Stimulated activated naive CD8-positive, alpha-beta T cell treated with anti-CD3 and anti-CD28 coated beads, Interleukin-15, amount 100 ng/mL, for 72 hours (primary cell): ENCODE measurements at places on chromosomes 6 and 20.

GRCh38 chr20:57088436-57088835, 178.0 kb downstream of the BMP7 start:
- no peak for DNase-seq

- no peak for DNase-seq
Observed at GRCh38 chr20:31827059-31827458, 7.9 kb downstream of the MYLK2 start.

- no peak for DNase-seq
Observed at GRCh38 chr20:46122071-46122470, 4.0 kb downstream of the CD40 start.

DNA sequence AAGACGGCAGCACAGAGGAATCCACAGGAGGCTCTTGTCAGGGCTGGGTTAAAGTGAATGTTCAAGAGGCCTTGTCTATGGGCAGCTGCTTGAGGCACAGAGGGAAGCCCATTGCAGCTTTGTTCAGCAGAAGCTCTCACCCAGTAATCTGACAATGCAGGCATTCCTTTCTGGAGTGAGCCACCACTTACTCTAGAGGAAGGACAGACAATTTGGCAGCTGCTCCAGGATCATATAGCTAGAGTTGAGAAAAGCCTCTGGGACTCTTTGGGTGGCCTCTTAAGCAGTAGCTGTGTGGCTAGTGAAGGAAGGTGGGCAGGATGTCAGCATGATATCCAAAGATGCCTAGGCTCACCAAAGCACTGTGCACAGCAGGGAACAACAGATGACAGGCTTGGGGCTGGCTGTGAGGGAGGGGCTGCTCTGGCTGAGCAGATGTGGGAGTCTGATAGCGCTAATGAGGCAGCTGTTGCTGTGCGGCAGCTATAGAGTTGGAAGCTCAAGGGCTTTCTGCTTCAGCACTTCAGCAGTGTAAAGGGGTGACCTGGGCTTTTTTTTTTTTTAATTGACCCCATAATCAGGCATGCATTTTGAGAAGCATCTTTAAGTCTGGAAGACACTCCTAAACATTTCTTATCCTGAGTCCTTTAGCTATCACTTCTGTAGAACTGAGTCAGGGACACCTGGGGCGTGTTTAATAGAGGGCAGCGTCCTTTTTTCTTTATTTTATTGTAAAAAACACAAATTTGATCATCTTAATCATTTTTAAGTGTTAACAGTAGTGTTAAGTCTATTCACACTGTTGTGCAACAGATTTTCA, 27.2 kb downstream of the CMTR1 start:
- DNase-seq = no peak

- DNase-seq = no peak
Observed at GRCh38 chr6:168097221-168097620, 18.2 kb upstream of the FRMD1 start.

GRCh38 chr6:113723182-113723581, 134.0 kb upstream of the MARCKS start:
- no peak for DNase-seq

DNA sequence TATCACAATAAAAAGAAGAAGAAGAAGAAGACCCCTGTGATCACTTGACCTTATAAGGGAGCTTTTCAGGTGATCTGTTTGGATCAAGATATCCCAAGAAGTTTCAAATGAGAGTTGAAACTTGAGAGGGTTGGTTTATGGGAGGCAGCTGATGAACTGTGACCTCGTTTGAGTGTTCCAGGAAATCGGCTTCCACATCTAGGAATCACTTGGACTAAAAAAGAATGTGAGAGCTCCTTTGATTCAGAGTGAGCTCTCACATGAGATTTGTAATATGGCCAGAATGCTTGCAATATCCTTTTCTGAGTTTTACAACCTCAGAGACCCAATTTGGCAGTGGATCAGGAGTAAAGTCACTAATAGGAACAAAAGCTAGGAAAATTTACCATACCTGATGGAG, 228.1 kb downstream of the ATXN1 start:
- DNase-seq = no peak

DNA sequence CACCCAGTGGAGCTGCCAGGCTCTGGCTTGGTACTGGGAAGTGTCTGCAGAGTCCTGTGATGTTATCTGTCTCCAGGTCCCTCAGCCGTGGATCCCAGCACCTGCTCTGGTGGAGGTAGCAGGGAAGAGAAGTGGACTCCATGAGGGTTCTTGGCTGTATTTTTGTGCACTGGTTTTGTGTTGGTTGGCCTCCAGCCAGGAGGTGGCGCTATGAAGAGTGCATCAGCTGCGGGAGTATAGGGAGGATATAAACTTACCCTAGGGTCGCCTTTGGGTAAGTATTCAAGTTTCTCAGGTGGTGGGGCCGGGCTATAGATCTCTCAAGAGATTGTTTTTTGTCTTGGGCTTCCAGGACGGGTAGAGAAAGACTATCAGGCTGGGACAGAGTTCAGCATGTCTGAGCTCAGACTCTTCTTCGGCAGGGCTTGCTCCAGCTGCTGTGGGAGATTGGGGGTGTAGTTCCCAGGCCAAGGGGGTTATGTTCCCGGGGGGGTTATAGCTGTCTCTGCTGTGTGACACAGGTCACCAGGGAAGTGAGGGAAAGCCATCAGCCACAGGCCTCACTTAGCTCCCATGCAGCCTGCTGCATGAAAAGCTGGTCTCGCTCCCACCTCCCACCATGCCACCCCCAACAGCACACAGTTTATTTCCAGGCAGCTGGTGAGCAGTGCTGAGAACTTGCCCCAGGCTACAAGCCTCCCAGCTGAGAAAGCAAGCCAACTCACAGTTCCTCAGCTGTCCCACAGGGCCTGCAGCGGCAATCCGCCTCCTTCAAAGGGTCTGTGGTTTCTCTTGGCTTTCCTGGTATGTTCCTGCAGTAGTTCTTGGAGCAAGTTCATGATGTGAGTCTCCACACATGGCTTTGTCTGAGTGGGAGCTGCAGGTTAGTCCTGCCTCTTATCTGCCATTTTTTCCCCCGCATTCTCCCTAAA, 115.7 kb downstream of the AIG1 start:
- DNase-seq = no peak

DNA sequence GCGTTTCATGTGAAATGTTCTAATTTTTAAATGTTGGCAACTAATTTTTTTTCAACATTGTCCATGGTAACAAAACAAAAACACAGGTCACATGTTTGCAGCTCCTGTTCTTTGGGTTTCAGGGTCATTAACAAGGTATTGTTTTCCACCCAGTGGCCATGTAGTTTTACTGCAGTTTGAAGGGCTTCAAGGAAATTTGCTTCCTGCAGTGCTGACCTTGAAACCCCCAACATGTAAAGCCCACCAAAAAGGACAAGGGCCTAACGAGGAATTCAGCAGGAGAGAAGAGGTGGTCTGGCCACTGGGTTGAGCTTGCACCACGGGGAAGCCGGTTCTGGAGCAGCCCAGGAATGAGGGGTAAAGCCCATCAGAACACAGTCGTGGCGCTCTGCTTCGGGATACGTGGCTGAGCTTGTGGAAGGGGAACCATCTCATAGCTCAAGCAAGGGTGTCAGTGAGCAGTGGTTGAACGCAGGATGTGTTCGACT, 13.9 kb upstream of the KLHL31 start:
- no peak for DNase-seq
